ENCODE measurements at places on chromosomes 1 and 21.

DNA sequence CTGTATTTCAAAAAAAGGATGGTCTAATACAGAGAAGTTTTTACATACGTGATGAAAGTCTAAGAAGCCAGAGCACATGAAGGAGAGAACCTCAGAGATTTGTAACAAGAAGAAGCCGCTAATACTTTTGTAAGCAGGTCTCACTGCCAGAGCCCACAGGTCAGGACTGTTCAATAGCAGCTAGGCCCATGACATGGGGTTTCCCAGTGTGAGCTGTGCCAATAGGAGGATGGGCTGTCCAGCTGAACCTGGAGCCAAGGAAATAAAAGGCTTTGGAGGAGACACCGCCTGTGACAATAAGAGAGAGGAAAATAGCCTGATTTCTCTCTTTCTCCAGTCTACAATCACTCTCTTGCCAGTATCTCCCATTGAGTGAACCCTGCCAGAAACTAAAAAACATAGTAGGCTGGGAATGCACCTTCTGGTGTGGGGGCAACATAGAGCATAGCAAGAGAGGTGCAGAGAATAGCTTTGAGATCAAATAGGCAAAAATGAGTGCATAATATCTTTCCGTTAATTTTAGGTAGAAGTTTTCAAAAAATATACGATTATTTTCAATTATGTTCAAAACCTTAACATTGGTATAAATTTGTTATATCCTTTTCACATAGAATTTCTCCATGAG, 360.3 kb downstream of the NEGR1 start:
- no peak for DNase-seq

- DNase-seq = no peak
These were observed 8.5 kb downstream of the CD5L start for GRCh38 chr1:157833145-157833544.

DNA sequence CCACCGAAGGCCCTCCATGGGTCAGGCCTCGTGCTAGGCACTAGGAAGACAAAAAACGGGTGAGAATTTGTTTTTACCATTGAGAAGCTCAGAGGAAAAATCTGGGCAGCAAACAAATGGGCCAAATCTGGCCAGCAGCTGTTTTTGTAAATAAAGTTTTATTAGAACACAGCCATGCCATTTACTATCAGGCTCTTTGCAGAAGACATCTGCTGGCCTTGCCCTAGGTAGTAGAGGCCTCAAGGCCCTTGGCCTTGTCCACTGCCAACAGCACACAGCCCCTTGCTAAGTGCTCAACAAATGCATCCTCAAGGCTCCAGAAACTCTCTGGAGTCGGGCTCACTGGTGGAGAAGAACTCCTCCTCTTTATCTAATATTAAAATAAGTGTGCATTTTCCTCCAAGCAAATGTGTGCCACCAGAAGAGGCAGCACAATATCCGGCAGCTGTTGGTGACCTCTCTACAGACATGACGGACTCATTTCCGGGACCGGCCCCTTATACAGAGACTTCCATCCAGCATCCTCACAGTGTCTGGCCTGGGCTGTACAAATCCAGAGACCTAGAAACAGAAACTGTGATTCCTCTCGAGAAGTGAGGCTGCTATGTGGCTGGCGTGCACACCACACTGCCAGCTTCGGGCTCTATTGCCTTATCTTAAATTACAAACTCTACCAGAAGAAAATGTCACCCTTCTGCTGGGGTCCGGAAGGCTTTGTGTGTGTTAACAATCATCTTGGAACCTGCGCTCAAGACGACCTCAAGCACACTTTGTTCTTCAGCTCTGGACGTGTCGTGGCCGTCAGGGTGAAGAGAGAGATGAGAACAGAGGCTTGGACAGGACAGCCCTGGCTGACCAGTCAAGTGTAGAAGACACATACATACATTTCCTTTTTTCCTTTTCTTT, 203.9 kb downstream of the TOMM20 start:
- DNase-seq = no peak

- no peak for DNase-seq
These were observed 390.4 kb upstream of the VAMP3 start for GRCh38 chr1:7380712-7381111.
